Stomach (tissue), 19 donors: ENCODE measurements at places on chromosomes 7 and 10.

GRCh38 chr10:131358741-131359442 lies 47.4 kb upstream of the TCERG1L start:
- no peak for DNase-seq

DNA sequence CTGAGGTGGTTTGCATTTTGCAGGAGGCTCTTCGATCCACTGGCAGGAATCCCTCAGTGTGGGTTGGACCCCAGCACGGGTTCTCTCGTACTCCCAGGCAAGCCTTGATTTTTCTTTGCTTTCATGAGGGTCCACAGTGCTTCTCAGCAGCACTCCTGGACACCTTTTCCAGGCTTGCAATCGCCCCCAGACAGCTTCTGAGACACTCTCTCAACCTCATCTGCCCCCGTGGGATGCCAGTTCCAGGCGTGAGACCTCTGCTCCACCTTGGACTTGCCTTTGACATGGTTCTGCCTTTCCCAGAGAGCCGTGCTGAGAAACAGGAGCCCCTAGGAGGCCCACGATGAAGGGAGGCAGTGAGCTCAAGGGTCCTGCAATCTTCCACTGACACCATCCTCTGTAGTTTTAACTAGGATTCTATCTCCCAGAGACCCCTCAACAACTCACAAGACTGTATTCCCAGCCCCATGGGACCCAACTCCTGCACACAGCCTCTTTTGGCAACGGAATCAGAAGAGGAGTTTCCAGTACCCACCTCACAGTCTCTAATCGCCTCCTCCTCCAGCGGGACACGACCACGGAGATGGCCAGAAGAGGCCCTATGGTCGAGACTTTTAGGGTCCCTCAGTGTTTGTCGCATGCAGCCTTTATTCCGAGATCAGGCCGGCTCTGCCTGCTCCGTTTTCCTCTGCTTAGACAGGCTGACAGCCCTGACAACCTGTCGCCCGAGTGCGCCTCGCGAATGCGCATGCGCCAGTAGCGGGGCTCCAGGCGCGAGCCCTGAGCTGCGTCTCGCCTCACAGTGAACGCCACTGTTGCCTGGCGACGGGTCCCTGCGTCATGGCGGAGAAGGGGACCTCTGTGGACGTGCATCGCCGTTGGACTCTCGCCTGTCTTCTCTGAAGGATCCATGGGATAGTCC lies 26.0 kb upstream of the ZNF273 start:
- DNase-seq, result peak; percentile 44

DNA sequence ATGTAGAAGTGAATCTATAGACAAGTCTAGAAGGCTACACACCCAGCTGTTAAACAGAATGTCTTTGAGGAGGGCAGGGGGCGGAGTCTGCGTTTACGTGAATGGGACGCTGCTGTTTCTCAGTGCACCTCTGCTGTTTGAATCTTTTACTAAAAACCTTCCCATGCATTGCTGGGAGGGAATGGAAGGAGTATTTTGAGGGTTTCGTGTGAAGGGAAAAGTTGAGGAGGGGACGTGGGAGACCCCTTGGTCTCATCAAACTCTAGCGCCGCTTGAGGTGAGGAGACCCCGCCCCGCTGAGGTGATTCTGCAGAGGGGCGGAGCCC lies 492 bp upstream of the VCL start:
- DNase-seq, result no peak

GRCh38 chr7:23334482-23335056 lies 35.4 kb downstream of the MALSU1 start:
- peak; percentile 77 for DNase-seq

DNA sequence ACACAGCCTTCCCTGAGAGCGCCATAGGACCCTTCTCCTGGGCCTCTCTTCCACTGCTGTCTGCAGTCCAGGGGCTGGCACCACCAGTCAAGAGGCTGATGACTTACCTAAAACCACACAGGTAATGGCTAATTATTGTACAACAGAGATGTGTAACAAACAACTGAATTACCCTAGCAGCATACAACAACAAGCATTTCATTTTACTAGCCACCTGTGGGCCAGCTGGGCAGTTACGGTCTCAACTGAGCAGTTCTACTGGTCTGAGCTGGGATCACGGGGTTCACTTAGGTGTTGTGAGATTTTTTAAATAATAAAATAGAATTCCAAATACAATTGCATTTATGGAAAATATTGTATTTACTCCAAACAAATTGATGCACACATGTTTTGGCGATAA lies 431.9 kb downstream of the TNS3 start:
- DNase-seq, result no peak

DNA sequence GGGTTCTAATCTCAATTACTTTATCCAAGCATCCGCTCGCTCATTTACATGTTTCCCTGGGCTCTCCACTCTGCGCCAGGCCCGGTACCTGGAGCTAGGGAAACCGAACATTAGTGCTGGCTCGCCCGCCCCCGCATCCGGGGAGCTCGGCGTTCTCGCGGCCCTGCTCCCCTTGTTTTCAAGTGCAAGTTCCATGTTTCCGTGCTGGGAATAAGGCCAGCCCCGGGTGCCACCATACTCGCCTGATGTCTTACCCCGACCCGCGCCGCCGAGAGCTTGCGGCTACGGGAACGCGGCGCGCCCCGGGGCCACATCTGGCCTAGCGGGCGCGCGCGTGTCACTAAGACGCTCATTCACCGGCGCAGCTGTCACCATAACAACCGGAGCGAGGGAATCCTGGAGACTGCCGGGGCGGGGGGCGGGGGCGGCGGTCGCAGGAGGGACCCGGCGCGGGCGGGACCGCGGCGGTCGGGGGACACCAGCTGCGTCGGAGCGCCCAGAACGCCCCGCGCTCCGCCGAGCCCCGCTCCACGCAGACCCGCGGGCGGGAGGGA lies at the start of gene NEURL1:
TSS of gene NEURL1 (plus strand) at position 344 of the 554 bp plus-strand sequence. CDS start 683 bp downstream, outside the sequence.
- DNase-seq, result no peak

DNA sequence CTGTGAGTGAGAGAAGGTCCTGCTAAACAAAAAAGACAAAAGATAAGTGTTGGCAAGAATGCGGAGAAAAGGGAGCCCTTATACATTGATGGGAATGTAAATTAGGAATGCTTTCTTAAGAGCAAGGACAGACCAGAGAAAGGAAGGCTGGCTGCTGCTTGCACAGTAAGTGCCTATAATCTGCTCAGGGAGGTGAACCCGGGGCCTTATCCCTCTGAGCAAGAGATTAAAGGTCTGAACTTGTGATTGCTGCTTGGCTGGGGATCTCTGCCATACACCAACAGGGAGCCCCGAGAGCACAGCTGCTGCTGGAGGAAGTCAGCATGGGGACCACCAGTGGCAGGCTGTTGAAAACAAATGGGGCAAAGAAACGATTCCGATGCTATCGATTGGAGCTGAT lies 32.0 kb upstream of the CRTAC1 start:
- no peak for DNase-seq

DNA sequence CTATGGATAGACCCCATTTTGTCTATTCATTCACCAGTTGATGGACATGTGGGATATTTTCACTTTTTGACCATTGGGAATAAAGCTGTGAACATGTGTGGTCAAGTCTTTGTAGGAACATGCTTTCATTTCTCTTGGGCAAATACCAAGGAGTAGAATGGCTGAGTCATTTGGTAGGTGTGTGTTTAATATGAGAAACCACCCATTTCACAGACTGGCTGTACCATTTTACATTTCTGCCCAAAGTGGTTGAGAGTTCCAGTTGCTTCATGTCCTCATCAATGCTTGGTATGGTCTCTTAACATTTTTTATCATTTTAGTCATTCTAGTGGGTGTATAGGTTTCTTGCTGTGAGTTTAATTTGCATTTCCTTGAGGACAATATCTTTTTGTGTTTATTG lies 124.9 kb upstream of the RHEB start:
- no peak for DNase-seq

DNA sequence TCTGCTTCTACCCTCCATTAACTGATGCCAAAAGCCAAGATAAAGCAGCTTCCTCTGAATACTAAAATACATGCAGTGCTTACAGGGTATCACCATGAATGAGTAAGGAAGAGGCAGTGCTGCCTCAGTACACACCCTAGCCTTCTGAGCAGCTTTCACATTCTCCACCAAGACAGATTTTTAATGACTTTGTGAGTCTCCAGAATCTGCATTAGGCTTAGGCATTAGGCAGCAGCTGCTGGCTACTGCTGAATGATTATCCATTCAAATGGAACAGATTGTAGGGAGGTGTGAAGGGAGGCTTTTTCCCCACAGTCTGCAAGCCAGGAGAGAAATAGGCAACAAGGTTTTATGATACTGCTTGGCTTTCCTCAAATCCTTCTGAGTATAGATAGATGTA lies 1226.7 kb upstream of the LRRN3 start:
- no peak for DNase-seq

DNA sequence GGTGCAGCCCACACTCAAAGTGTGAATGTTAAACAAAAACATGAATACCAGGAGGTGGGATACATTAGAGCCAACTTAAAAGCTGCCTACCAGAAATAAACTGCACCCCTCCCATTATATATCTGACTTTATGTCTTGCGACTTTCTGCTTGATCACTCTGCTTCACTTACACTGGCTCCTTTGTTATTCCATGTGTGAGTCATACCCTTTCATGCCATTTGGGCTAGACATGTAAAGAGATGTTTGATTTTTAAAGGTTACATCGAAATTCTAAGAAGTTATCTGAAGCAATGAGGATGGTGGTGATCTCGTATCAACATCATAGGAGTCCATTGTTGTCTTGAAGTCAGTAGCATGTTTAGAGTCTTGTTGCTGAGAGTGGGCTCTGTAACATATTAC lies 31.6 kb upstream of the ETV1 start:
- no peak for DNase-seq
